IPS DF 6.9 (cell line): ENCODE measurements at places on chromosomes 6 and 20.

DNA sequence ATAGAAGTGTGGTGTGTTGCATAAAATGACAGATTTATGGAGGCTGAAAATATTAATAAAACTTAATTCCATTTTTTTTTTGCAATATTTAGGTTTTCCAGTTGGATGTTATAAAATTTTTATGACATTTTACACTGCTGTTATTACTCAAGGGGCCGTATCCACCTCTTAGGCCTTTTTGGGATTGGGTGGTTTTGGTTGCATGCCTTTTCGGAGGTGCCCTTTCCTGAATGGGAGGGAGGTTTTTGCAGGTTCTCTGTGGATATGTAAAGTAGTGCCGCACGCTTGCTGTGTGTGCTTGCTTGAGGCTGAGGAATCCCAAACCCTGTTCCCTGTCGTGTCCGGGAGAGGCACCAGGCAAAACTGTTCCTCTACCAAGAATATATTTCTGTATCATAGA lies 6.8 kb downstream of the ARID1B start:
- no peak for DNase-seq

DNA sequence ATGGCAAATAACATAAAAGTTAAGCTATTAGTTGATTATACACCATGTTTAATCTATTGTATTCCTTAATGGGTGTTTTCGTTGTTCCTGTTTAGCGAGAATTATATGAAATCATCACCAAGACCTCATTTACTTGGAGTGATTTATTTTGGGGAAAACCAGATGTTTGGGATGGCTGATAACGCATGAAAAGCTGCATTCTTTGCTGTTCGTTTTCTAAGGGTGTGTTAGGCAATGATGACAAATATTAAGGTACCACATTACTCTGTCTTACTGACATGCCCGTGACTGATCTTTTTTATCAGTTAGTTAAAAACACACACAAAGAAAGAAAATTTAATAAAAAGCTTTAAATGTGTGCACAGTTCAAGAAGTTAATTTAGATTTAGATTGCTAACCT lies 176.4 kb downstream of the ZFP64 start:
- no peak for DNase-seq

DNA sequence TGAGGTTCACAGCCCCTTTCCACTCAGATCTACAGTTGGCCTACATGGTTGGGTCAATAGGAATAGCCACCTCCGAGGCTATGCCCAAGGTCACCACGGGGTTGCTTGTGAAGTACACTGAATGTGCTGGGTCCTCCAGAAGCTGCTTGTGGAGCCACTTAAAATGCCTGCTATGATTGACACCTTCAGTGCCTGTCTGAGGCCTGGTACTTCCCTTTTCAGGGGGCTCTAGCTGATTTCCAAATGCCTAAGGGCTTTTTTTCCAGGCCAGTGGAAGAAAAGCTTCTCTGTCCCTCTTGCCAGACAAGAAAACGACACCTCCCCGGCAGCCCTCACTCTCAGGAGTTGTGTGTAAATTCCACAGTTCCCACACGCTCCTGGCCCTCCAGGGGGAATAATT lies 6.3 kb upstream of the NXT1 start:
- no peak for DNase-seq

DNA sequence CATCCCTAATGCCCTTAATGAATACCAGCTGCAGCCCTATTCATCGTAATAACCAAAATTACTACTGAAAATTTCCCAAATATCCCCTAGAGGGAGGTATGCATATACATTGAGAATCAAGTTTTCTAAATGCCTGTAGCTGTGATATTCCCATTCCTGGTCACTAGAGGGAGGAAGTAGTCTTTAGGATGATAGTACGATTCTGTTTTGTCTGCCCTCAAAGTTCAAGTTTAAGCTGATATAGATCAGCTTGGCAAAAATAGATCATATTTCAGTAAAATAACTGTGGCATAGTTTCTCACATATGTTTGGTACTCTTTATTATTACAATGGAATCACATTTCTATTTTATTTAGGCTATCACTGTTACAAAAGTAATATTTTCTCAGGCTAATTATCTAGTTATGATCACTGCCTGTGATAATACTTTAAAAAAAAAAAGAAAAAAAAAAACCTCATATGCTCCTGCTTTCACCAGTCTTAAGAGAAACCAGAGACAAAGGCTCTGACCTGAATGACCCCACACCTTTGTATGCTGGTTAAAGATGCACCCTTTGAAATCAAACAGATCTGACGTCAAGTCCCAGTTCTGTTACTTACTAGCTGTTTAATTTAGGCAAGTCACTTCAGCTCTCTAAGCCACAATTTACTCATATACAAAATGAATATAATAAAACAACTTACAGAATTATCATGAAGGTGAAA lies 11.0 kb downstream of the TSPYL1 start:
- DNase-seq = no peak

DNA sequence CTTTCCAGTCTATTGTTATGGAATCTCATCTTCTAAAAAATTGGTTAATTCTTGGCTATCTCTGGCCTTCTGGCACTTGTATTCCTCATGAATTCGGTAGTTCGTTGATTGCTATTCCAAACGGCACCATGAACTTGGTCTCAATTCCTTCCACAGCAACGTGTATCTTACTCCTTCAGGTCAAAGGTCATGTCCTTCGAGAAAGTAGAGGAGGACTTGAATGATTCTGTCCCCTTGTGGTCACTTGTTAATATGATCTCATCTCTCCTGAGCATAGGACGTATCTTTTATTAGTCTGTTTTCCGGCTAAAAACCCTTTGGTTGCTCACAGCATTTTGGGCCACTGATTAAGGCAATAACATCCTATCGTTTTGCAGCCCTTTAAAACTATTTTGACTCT lies 9.4 kb downstream of the TLDC2 start:
- DNase-seq = no peak

DNA sequence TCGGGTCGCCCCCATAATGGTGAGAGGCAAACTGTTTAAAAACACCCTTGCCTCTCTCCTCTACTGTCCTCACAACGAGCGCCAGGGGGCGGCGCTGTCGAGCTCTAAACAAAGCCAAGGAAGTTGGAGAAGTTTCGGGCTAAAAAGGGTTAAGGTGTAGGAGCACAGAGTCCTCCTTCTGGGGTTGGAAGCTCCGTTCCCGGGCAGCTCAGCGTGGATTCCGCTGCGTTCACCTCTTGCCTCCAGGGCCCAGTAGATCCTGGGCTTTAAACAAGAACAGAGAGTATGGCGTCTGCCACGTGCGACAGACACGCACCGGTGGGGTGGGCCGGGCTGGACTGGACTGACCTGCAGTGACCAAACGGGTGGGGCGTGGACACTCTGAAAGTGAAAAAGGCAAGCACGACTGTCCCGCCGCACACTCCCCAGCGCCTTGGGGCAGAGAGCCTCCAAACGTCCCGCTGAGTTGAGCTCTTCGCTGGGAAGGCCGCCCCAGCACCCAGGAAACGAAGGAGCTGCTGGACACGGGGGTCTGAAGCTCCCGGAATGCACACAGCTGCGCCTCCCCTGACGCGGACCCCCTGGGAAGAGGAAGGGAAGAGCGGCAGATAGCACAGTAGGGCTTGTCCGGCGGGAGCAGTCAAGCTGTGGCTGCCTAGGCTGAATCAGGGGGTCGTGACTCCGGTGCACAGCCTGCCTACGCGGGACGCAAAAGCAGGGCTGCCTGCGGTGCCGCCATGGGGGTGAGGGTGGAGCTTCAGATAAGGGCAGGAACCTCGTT lies 1.6 kb upstream of the THBD start:
- peak; percentile 87 for DNase-seq

DNA sequence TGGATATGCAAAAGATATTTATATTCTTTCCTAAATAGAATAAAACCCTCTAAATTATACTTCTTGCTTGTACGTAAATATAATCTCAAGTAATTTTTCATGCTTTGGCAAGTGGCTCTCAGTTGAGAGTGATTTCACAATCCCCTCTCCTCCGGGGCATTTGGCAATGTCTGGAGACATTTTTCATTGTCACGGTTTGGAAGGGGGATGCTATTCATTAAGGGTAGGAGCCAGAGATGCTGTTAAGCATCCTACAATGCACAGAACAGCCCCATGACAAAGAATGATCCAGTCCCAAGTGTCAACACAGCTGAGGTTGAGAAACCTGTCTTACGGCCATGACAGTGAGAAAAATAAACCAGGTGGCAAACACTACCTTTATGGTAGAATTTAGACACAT lies 75.7 kb downstream of the AGPAT4 start:
- DNase-seq = no peak

GRCh38 chr6:155378276-155378675 lies 64.0 kb upstream of the TFB1M start:
- no peak for DNase-seq
